NCI-H2081 (cell line): ENCODE measurements at places on chromosomes 12 and 14.

GRCh38 chr12:111868676-111869588, 26.9 kb downstream of the MAPKAPK5 start:
- DNase-seq = no peak

DNA sequence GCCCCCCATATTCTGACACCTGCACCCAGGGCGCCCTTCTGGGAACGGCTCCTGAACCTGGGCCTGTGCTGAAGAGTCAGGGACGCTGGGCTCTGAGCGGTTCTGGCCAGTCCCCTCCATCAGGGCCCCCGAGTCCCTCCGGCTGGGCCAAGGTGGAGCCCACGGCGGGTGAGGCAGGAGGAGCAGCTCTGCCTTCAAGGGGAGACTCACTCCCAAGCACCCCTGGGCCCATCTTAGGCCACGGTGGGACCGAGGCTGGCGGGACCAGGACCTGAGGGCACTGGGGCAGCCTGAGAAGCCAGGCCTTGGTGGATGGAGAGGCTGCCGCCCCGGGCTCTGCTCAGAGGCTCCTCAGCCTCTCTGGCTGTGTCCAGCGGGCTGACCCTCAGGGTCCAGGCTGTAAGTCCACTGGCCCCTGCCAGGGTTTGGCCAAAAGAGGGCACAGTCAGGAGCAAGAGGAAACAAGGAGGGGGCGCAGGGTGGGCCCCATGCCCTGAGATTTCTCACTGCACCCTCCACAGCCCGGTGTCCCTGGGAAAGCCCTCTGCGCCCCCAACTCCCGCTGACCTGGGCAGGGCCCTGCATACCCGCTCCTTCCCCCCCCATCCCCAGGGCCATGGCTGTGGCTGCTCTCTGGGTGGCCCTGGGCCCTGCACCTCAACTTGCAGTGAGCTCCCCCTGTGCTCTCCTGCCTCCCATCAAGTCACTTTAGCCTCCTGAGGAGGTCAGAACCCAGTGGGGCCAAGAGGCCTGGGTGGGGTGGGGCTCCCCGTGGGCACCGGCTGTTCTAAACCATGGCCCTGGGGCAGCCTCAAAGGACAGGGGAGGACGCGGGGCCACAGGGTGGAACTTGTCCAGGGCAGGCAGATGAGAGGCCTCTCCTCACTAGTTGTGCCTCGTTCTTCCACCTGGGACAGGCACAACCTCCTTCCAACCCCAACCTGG, 266.4 kb upstream of the SFSWAP start:
- DNase-seq = no peak

DNA sequence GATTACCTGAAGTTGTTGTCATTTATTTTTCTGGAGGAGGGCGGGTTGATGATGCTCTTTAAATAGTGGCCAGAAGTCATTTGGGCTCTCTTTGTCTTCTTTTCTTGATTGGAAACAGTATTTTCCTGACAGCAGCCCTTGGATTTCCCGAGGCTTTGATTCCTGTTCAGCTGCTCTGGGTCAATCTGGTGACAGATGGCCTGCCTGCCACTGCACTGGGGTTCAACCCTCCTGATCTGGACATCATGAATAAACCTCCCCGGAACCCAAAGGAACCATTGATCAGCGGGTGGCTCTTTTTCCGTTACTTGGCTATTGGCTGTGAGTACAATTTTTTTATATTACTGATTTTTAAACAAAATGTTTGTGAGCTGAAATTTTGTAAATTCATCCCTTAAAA, 60.4 kb downstream of the ANAPC7 start:
- no peak for DNase-seq

- DNase-seq = no peak
Observed at GRCh38 chr12:51124504-51124903, 41.1 kb upstream of the CSRNP2 start.
